ENCODE measurements at places on chromosomes 12 and 14.

GRCh38 chr12:42631513-42631912 is 42.0 kb upstream of the PRICKLE1 start:
- peak; percentile 47 for DNase-seq

- peak; percentile 90 for DNase-seq
These were observed 206.2 kb upstream of the RGS6 start for GRCh38 chr14:71725922-71726579.

- peak; percentile 40 for DNase-seq
These were observed 27.9 kb upstream of the DICER1 start for GRCh38 chr14:95185033-95185766.

- peak; percentile 44 for DNase-seq
These were observed 256.6 kb downstream of the PRKD1 start for GRCh38 chr14:29671034-29671433.

DNA sequence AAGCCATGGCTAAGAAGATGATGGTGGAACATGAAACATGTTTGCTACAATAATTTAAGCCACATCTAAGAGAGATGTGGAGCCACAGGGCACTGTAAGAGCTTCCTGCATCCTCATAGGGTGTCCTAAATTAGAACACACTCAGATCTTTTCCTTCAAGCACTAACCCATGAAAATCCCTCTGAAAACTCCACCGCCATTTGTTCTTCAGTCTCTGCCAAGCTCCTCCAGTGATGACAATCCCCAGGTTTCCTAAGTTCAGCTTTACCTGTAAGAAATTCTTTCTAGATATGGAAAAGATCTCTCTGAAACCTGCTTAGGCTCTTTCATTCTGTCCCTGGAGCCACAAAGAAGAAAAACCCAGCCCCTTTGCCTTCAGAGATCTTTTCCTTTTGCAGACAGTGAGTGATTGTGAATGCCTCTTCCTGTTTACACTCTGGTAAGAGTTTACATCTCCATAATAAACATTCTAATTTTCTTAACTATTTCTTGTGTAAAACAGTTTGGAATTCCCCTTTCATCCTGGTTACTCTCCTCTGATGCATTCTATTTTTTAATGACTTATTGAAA is 907.2 kb downstream of the VRK1 start:
- DNase-seq, result no peak

DNA sequence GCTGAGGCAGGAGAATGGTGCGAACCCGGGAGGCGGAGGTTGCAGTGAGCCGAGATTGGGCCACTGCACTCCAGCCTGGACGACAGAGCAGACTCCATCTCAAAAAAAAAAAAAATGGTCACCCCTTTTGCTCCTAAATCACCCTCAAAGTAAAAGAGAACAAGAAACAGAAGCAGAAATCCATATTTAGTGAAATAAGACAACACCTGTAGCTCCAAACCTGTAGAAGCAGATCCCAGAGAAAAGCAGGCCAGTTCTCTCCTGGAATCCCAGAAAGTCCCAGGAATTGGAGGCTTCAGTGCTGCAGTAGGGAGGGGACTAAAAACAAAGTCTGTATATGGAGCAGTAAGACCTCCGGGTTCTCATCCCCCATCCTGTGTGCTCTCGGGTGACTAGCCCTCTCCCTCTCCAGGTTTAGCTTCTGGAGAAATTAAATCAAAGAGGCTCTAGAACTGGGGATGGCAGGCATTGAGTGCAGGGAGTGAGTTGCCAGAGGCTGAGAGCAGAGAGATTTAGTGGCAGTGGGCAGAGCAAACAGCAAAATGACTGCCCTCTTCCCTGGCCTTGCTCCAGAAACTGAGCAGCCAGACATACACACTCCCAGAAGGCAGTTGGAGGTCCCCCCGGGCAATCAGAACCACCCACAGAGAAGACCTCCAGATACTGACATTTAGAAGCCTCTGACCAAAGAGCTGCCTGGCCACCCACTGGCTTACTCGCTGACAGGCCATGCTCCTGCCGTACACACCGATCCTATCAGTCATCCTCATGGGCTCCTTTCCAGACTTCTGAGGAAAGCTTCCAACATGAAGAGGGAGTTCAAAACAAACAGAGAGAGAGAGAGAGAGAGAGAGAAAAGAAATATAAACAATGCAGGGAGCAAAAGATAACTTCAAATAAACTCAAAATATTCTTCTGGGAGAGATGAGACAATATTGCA is 6.3 kb upstream of the MLXIP start:
- peak; percentile 94 for DNase-seq
